NCI-H1930 (cell line): ENCODE measurements at places on chromosomes 6 and 20.

DNA sequence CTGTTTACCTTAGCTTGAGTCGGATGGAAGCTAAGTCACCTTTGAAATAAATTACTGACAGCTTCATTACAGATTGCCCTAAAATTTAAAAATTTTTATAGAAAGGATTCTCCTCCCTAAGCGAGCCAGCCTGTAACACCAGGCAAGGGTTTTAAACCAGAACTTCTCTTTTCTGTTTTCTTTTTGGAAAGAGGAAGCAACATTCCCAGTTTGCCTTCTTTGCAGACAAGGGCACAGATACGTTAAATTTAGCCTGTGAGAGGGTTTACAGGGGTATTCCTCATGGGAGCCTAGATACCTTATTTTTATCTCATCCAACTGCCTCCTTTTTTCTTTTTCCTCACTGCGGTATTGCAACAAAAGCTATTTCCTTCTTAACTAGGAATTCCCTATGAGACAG, 45.0 kb downstream of the GNAS start:
- DNase-seq: no peak

DNA sequence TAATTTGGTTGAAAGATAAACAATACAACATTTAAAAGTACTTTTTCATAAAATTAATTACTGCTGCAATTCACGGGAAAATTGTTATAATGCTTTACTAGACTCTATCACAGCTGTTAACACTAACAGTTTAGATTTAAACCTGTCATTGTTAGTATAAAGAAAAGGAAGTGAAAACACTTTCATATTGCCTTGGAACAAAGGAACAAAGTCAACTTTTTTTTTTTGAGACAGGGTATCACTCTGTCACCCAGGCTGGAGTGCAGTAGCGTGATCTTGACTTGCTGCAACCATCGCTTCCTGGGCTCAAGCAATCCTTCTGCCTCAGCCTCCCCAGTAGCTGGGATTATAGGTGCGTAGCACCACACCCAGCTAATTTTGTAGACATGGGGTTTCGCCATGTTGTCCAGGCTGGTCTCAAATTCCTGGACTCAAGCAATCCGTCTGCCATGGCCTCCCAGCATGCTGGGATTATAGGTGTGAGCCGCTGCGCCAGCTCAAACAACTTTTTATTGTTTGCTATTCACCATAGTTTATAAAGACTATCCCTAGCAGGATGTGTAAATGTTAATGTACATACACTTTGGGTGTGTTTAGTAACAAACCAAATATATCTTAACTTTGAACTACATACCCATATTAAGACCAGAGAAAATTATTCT, 22.1 kb downstream of the SLC35A1 start:
- DNase-seq: no peak

GRCh38 chr6:156777577-156778453, 637 bp downstream of the ARID1B start:
- DNase-seq: peak; percentile 19

DNA sequence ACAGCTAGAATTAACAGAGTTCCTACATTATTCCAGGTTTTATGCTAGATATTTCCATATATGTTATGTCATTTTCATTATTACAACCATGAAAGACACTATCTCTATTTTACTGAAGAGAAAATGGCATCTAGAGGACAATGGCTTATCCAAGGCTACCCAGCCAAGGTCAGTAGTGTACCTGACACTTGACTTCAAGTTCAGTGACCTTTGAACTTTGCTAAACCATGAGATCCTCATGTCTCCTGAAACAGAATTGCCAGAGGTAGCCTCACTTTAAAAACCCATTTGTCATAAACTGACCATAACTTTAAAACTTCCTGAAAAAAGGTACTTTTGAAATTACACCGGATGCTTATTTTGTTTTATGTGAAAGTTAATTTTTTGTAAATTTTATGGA, 14.4 kb downstream of the NAPB start:
- DNase-seq: no peak
